ENCODE measurements at places on chromosomes 6 and 20. TPM values are rescaled to one million over a fixed set of nuclear protein-coding genes. Genes with fewer than 3 reads are reported as not detected.

DNA sequence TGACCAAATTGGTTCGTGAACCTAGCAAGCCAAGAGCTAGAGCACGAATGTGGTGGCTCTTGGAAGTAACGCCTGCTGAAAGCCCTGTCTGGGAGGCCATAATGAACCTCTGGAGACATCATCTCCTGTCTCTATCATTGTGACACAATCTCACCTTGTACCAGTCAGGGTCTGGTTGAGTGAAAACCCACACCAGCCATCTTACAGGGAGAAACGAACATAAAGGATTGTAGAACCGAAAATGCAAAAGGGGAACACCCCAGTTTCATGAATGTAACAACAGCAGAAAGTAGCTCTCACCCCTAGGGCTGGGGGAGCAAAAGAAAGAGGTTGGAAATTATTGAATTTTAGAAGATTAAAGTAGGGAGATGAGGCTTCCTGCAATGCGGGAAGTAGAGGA is 50.9 kb upstream of the TAB2 start:
- DNase-seq, result no peak

Gene DEFB124
- total RNA-seq, result not detected

Gene CNR1
- 0.13 TPM for total RNA-seq

DNA sequence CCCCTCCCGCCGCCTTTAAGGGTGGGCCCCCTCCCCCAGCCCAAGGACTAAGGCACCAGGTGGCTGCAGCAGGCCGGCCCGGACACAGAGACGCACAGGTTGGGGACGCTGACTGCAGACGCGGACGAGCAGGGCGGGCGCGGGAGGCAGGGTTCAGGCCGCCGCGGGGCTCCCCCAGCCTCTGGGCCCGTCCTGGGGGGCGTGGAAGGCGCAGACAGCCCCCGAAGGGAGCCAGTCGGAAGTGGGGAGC is 9.3 kb downstream of the DUSP15 start:
- no peak for DNase-seq

DNA sequence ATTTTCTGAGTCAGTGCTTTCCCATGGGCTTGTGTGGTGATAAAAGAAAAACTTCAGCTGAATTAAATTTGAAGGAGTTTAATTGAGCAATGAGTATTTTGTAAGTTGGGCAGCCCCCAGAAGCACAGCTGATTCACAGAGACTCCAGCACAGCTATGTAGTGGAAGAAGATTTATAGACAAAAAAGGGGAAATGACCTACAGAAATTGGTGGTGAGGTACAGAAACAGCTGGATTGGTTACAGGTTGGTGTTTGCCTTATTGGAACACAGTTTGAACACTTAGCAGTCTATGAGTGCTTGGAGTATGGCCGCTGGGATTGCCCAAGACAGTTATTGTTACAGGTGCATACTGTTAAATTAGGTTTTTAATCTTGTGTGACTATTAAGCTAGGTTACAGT is 96.9 kb upstream of the PTPRK start:
- no peak for DNase-seq

DNA sequence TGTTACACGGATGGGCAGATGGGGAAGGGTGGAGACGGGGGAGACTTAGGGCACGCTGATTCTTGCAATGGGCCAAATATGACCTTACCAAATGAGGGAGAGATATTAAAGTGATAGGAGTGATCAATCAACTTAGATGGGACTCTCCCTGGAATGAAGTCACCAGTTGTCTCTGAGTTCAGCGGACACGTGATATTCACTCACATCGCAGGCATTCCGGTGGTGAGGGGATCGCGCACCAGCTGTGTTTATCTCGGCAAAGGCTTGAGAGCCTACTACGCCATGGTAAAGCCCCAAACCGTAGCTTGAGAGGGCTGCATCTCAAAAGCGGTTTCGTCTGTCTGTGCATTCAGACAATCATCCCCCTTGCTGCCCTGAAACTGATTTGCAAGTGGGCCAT is 5.5 kb downstream of the BMP7 start:
- no peak for DNase-seq

Data from Panc1 (cell line).